ENCODE measurements at places on chromosomes 12 and 14.

DNA sequence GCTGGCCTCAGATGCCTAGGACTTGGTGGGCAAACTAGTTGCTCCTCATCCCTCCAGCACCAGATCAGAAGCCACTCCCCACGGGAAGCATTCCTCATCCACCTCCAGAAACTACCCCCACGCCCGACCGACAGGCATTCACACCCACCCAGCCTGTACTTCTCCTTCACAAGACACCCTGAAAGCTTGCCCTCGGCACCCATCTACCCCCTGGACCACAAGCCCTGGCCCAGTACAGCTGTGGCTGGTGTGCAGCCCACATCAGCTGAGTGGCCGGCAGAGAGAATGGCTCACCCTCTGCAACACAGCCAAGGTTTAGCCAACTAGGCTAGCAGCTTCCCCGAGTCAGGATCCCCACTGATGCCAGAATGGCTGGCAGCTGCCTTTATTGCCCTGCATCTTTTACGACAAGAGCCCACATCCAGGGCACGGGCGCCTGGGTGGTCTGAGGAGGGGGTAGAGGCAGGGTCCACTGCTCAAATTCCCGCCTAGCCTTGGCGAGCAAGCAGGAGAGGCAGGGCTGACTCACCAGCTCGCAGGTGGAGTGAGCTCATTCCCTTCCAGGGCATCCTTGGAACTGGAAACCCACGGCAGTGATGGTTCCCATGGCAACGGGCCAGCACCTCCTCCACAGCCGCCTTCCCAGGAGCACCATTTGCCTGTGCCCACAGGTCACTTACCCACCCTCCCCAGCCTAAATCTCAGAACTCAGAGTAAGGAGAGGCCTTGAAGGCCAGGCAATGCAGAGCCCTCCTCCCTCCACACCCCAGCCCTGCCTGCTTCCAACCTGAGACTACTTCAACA lies 17.1 kb downstream of the ACTN1 start:
- no peak for DNase-seq

- no peak for DNase-seq
These were observed 391.6 kb downstream of the ZFP36L1 start for GRCh38 chr14:68401317-68401716.

GRCh38 chr14:55103971-55104954 lies 24.8 kb upstream of the LGALS3 start:
- DNase-seq: no peak

DNA sequence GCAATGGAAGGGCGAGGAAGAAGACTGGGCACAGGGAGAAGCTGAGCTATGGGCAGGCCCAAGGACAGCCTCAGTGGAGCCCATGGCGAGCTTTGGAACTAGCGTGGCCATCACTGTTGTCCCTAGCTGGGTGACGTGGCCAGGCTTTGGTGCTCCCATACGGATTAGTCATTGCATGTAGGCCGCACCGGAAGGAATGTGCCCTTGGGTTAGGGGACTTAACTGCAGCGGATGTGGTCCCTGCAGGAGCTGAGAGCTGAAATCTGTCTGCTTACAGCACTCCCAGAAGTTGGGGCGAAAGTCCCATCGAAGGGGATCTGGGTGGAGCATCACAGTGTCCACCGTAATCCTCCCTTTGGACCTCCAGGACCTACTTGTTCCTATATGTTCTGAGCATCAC lies 133.7 kb downstream of the PAPOLA start:
- no peak for DNase-seq

- no peak for DNase-seq
These were observed 130.4 kb downstream of the DAAM1 start for GRCh38 chr14:59318908-59319307.

- no peak for DNase-seq
These were observed 418.6 kb downstream of the NELL2 start for GRCh38 chr12:44457465-44457864.

DNA sequence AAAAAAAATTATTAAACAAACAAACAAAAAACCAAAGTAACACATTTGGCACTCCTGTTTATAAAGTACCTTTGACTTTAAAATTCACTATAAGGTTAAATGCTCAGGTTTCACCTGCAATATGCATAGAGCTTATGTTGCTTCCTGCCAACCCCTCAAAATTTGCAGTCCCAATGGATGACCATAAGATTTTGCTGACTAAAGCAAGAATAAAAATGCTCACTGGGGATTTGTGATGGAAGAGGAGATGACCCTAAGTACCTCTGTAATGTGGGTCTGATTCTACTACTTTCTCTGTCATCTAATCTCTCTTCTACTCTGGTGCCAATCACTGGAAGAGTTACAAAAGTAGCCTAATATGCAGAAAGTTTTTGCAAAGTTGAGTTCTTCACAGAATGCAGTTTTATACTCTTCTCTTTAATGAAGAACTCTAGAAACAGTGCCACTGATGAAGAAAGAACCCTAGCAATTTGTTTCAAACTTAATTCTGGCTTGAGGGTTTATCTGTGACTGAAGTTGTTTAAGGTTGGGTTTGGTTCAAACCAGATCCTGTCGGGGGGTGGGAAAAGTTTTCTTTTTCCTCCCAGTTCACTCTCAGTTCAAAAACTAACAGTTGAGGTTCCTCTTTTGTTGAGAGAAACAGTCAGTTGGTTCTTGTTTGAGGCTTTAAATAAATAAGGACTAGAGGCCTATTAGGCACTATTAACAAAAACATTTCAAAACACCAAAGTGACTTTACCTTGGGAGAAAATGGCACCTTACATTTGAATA lies 10.9 kb downstream of the WASHC3 start:
- DNase-seq: no peak

DNA sequence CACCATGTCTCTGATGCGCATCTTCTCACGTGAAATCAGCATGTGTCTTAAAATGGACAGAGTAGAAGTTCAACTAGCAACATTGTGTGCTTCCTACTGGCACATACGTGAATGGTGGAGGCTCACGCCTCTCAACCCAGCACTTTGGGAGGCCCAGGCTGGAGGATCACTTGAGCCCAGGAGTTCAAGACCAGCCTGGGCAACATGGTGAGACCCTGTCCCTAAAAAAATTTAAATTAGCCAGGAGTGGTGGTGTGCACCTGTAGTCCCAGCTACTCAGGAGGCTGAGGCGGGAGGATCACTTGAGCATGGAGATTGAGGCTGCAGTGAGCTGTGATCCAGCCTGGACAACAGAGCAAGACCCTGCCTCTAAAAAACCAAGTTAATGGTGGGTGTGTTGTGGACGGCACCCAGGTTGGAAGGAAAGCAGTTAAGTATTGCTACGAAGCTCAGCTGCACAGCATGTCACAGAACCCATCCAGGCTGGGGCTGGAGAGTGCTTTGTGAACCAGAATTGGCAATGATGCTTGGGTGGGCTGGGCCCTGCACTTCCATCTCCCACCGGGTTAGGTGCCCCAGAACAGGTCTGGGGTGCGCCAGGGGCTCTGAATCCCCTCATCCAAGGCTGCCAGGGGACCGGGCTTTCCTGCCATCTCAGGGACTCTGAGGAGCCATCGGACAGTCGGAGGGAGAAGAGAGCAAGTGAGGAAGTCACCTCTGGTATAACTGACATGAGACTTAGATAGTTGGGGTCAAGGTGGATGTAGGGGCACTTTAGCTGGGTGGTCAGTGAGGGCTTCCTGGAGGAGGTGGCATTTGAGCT lies 33.0 kb upstream of the ULK1 start:
- DNase-seq: no peak

GRCh38 chr14:72544615-72545387 lies 349.1 kb downstream of the DPF3 start:
- no peak for DNase-seq

DNA sequence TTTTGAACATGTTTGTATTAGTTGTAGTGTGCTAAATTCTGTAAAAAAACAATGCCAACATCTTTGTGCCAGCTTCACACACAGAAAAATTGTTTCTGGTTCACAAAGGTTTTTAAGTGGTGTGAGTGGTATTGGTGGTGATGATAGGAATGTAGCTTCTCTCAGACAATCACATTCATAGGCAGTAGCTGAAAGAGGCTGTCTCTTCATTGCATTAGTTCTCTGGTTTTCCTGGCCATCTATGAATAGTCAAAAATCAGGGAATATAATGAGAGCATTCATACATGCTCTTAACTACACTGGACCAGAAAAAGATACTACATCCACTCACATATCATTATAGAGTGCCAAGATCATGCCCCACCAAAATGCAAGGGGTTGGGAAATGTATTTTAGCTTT lies 433.5 kb downstream of the FLRT2 start:
- no peak for DNase-seq

DNA sequence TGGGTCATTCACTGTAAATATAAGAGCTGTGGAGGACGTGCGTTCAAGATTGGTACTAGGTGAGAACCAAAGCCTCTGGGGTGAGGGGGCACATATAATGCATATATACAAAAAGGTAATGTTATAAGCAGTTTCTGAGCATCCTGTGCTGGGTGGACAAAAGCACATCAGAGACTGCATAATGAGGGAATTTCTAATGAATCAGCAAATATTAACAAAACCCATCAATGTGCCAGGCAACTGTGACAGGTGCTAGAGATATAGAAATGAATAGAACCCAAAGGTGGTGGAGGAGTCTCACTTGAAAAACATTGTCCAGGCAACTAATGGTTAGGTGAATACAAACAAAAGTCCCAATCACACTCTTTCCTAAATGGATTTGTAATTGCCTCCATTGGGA lies 74.7 kb downstream of the GPR65 start:
- no peak for DNase-seq

DNA sequence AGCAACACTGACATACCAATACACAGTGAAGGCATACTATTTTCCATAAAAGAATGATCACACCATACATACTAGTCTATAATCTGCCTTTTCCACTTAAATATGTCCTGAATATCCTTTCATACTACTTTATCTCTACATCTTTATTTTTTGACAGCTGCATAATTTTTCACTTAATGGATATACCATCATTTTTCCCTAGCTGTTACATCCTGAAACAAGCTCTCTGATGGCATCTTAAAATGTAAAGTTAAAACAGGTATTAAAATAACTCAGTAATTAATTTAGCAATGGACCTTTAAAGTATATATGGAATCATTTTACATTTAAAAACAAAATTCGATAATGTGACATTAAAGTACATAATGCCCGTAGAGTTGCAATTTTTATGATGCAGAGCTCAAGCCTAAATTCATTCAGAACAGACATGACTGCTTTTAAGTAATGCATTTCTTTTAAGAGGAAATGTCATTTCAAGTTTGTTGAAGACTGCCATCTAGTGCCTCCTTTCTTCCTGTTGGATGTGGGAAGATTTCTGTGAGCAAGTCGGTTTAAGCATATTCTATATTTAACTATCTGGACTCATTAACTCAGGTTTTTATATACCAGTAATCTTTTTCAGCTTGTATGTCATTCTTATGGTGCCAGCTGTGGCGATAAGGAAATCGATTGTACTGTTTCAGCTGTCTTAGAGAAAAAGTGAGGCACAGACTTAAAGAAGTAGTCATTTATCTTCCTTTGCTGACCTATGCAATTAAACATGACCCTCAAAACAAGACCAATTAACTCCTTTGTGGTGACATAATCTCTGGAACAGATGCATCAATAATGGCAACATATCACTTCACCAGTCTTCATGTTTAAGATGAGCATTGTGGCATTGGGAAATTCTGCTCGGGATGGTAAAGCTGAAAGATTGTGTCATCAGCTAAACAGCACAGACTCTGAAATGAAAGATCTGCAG lies 20.3 kb downstream of the PRICKLE1 start:
- no peak for DNase-seq

DNA sequence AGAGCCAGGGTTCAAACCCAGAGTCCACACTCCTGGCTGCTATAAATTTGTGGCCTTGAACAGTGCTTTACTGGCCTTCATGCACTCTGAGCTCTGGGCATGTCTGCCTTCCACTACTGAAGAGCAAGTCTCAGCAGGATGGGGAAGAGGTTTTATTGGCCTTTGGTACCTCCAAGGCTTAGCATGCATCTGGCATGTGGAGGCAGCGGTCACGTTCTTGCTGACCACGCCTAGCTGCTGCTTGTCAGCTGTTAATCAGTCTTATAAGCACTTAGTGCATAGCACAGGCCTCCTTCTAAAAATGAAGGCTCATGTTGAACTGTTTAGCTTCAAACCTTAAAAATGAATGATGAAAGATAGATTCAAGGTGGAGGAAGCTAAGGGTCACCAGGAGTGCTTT lies 177.5 kb downstream of the PELI2 start:
- DNase-seq: no peak

DNA sequence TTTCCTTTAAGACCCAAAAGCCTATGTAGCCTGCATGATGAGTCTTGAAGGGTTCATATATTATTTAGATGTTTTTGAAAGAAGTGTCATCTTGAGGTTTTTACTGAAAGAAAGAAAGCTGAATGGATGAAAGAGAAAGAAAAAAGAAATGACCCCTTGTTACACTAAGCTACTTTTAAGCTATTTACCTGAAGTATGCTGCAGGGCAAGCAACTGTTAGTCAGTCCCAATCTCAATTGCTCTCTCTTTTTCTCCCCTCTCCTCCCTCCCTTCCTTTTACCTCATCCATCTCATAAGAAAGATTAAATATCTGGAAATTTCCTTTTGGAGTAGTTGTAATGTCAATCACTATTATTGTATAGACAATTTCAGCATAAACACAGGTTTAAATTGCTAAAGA lies 512.4 kb downstream of the TMTC2 start:
- DNase-seq: no peak

- DNase-seq: no peak
These were observed 97.1 kb downstream of the DAD1 start for GRCh38 chr14:22491683-22492621.

- DNase-seq: no peak
These were observed 64.5 kb downstream of the CRADD start for GRCh38 chr12:93741659-93742109.

GRCh38 chr14:93991212-93991611 lies 5.9 kb upstream of the CCDC197 start:
- no peak for DNase-seq

DNA sequence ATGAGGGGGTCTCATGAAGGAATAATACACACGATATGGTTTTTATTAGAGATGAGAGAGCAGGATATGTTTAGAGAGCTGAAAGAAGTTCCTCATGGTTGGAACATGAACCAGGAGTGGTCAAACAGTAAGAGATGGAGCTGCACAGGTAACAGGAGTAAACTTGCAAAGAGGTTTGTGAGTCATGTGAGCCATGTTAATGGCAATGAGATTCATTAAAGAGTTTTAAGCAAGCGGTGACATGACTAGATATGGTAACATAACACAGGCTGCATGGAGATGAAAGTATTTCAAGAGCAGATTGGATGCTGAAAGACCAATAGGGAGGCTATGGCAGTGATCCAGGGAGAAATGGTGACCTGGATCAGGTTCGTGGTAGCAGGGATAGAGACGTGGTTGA lies 62.6 kb upstream of the SSTR1 start:
- no peak for DNase-seq

- DNase-seq: no peak
These were observed 68.9 kb downstream of the EPS8 start for GRCh38 chr12:15720295-15720694.

All from stimulated activated CD8-positive, alpha-beta memory T cell treated with anti-CD3 and anti-CD28 coated beads, Interleukin-7, amount 100 ng/mL, for 1 hour (primary cell).